Stimulated activated CD8-positive, alpha-beta memory T cell treated with anti-CD3 and anti-CD28 coated beads, Interleukin-15, amount 100 ng/mL, for 24 hours (primary cell): ENCODE measurements at places on chromosomes 2 and 18.

GRCh38 chr18:47397671-47398319, 146.3 kb upstream of the SKOR2 start:
- no peak for DNase-seq

DNA sequence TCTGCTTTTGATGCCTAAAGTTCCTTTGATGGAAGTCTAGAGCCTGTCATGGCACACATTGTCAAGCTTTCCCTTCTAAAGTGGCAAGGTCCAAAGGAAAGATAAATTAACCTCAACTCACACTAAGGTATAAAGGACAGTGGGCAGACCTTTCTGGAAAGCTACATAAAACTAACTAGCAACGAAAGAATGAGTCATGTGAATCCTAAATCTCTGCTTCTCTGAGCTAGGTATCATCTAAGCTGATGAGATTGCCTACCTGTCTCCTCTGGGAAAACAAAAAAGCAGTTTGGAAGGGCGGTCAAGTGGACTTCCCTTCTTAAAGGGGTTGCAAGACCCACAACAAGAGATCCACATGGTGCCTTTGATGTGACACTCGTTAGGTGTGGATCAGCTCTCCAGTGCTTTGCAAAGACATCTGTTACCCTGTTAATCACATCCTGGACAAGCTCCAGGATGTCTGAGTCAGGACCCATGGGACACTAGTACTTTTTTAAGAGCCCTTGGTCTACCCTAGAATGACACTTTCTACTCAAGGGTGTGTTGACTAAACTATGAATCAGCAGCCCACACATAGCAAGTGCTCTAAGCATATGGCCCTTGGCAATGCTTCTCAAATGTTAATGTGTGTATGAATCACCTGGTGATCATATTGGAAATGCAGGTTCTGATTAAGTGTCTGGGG, 173.5 kb downstream of the ALK start:
- no peak for DNase-seq

DNA sequence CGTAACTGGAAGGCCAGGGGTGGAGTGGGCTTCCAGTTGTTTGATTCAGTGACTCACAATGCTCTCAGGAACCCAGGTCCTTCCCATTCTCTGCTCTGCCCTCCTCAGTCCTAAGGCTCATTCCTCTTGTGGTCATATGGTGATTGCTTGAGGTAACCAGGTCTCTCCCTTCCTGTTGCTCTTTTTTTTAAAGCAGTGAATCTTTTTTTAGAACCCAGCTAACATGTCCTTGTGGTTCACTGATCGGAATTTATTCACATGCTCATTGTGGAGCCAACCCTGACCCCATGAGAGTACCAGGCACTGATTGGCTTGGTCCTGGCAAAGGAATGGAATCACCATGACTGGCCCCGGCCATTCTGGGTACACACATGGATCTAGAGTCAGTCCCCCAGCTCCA, 7.4 kb downstream of the THNSL2 start:
- DNase-seq: no peak

DNA sequence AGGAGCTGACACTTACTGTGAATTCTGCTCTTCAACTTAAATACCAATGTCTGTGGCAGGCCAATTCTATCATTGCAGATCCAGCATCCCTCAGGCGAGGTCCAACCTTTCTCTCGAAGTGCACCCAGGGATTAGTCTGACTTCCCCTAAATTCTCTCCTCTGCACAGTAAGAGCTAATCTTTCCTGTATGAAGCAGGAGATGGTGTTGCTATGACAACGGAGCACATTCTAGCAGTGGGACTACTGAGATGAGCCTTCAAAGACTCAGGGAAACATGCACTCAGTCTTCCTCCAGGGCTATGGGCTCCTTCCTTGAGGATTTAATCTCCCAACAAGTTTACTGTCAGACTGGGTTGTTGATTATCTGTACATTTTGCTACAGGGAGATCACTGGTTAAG, 176.3 kb downstream of the NOL4 start:
- no peak for DNase-seq

DNA sequence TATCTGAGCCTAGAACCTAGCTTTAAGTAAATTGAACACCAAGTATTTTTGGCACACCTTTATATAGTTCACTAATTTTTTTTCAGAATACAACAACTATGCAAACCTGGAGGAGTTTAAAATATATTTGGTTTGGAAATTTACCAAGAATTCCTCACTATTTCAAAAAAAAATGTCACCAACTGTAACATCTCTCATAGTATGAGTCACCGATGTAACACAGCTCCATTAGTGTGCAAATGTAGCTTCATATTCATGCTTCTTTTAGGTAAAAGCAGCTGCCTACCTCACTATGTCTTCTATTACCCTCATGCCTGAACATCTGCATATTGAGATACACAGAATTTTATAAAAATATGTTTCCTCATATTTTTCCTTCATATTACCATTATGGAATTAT, 80.5 kb downstream of the NRXN1 start:
- no peak for DNase-seq
